ENCODE measurements at places on chromosomes 12 and 14.

DNA sequence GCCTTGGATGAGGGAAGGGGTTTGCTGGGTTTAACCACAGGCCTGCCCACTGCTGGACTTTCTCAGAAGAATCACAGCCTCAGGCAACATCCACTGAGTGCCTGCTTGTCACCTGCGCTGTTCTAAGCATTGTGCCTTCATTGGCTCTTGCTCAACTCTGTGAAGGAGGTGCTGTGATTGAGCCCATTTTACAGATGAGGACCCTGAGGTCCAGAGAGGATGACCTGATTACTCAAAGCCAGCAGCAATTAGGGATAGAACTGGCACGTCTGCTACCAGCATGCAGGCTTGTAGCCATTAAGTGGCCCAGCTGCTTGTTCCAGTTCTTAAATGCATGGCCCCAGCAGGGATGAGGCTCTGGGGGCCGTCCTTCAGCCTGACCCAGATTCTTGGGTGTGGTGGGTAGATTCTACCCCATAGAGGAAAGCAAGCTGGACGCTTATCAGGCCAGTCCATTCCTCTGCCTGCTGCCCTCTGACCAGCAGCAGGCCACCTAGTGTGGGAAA, 54.6 kb downstream of the ESRRB start:
- no peak for DNase-seq

DNA sequence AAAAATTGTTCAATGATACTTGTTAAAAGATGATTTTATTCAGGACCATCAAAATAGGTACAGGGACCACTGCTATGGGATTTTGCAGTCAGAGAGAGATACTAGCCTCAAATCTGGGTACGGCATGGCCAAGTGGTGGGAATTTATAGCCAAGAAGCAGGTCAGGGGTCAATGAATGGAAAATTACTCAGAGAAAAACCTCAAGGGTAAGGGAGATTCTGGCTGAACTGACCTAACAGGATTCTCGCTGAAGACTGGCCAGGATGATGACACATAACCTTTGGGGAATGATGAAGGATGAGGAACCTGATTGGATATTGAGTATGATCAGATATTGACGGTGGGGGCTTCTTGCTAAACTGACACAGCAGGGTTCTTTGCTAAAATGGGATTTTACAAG, 32.7 kb downstream of the DEPDC4 start:
- no peak for DNase-seq

DNA sequence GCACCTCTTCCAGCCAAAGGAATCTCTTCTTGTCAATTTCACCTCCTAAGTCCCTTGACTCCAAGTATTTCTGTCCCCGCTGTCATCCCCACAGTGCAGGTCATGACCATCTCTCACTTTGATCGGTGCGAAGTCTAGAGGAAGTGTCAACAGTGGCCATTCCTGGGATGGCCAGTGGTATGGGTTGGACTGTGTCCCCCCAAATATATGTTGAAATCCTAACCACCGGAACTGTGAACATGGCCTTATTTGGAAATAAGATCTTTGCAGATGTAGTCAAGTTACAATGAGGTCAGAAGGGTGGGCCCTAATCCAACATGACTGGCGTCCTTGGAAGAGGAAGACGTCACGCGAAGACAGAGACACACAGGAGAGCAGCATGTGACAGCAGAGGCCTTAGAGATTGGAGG, 155.9 kb upstream of the PRMT8 start:
- no peak for DNase-seq

DNA sequence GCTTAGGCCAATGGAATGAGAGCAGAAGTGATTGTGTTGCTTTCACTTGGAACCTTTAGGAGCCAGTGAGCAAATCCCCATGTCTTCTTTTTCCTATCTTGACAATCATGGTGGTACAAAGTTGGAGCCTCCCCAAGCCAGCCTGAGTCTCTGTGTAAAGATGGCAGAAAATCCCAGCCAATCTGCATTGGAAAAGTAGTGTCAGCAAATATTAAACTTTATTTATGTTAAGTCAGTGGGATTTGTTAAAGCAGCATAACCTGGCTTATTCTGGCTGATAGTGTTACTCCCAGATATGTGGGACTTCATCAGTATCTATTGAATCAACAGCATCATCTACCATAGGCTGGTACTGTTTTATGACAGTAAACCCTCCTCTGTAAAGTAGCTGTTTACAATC, 2.2 kb upstream of the NUAK1 start:
- DNase-seq, result no peak

GRCh38 chr12:112939761-112940381, 1.6 kb downstream of the OAS3 start:
- DNase-seq, result no peak

DNA sequence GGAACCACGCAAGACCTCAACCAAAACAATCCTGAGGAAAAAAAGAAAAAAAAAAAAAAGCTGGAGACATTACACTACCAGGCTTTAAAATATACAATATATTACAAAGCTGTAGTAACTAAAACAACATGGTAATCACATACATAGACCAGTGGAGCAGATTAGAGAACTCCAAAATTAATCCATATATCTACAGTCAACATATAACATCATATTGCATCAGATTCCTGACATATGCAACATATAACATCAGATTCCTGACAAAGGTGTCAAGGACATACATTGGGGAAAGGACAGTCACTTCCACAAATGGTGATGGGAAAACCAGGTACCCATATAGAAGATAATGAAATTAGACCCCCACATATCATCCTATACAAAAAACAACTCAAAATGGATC, 145.8 kb downstream of the BTG1 start:
- no peak for DNase-seq

DNA sequence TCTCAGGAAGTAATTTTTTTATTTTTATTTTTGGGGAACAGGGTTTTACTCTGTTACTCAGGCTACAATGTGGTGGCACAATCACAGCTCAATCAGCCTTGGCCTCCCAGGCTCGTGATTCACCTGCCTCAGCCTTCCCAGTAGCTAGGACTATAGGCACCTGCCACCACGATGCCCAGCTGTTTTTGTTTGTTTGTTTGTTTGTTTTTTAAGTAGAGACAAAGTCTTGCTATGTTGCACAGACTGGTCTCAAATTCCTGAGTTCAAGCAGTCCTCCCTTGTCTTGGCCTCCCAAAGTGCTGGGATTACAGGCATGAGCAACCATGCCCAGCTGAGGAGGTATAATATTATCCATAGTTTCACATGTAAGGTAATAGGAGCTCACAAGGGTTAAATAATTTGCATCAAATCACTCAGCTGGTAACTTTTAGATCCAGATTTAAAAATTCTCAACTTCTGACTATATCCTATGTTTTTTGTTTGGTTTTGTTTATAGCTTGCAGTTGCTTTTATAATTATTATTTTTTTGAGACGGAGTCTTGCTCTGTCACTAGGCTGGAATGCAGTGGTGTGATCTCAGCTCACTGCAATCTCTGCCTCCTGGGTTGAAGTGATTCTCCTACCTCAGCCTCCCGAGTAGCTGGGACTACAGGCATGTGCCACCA, 629.3 kb downstream of the DIO2 start:
- DNase-seq, result no peak

GRCh38 chr12:99768758-99769157, 121.2 kb downstream of the GARIN6 start:
- no peak for DNase-seq

DNA sequence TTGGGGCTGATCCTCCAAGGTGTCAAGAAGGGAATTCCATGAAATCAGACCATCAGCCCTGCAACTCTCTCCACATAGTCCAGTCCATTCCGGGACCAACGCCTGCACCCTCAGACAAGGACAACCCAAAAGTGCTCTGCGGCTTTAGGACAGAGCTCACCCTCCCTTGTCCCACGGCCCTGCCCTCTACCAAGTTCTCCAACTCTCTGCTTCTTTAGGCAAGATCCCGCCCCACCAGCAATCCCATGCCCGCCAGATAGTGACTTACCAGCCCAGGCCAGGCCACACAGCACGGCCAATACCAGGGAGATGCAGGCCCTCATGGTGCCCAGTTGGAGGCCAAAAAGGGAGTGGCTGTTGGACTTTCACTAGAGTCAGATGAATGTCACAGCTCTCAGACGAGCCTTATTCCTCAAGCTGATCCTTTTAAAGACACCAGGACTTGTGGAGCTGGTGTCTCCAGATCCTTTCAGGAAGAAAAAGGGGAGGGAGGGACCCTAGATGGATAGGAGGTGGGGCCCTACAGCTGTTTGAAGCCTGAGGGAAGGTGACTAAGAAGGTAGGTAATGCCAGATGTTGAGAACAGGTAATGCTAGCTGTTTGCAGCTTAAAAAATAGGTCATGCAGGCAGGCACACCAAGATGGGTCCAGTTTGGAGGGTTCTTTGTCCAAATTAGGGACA, at the start of gene ENDOU:
ENDOU (minus strand) TSS at position 400 of the 682 bp plus-strand sequence; CDS start at position 323, 77 bp downstream.
- DNase-seq, result no peak

DNA sequence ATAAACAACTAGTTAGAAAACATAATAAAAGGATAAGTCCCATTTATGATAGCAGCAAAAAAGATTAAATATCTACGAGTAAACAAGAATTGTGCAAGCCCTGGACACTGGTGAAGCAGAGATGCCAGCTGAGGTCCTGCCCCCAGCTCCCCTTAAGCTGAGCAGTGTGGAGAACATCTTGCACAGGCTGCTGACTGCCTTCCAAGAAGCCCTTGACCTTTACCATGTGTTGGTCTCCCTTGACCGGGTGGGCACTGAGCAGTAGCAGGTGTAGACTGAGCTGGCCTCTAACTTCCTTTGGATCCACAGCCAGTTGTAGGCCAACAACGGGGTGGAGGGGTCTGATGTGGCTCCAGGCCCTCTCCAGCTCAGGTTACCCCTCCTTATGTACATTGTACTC, 47.7 kb upstream of the PAPLN start:
- no peak for DNase-seq

GRCh38 chr12:62808166-62808879, 126.6 kb downstream of the PPM1H start:
- no peak for DNase-seq

DNA sequence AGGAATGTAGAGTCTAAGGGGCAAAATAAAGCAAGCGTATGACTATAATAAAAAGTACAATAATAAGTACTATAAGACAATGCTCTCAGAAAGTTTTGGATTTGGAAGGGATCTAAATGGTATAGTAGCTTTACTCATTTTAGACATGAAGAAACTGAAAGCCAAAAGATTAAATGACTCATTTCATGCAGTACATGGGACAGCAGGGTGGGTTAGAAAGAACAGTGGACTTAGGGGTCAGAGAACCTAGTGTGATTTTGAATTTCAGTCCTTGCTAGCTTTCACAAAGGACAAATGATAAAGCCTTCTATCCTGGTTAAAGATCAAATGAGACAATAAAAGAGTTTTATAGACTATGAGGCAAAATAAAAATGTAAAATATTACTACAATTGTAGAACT, 6.8 kb upstream of the LEMD3 start:
- DNase-seq, result no peak

DNA sequence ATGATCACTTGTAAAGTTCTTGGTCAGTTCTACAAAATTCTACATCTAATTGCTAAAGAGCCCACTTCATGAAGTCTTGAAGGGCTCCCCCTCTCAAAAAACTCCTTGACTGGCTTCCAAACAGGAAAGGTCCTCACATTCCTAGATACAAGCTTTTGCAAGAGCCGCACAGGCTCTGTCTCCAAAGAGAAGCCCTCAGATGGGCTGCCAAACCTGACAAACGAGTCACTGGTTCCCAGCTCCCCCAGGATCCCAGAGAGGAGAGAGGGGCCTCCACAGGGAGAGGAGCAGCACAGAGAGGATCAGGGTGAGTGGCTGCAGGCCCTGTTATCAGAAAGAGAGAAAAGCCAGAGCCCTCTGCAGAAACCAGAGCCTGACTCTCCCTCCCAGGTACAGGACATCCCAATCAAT, 5.8 kb downstream of the NID2 start:
- DNase-seq, result no peak

DNA sequence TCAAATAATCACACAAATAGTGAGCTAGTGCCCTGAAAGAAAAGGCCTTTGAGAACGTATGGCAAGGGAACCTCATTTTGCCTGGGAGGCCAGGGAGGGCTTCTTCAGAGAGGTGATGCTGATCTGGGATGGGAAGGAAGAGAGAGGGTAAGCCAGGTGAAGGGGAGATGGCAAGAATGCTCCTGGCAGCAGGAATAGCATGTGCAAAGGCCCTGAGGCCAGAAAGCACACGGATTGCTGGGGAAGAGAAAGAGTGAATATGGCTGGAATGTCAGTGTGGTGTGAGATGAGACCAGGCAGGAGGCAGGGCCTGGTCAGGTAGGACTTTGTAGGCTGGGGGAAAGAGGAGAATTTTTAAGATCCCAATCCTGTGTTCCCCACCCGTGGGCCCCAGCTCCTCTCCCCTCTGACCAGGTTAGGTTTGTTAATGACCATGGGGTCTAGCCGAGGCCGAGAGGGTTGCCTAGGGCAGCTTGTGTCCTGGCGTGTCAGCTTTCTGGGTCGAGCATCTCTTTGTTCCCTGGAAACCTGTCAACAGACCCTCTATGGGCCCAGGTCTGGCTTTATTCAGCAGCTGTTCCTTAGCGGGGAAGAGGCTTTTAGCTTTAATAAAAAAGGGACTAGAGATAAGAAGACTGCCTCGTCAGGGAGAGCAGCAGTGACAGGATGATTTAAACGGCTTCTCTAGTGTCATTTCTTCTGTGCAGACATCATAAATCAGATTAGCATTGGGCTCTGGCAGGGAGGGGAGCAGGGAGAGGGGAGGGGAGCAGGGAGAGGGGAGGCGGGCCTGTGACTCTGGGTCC, 123.4 kb downstream of the ADCK1 start:
- DNase-seq, result no peak

DNA sequence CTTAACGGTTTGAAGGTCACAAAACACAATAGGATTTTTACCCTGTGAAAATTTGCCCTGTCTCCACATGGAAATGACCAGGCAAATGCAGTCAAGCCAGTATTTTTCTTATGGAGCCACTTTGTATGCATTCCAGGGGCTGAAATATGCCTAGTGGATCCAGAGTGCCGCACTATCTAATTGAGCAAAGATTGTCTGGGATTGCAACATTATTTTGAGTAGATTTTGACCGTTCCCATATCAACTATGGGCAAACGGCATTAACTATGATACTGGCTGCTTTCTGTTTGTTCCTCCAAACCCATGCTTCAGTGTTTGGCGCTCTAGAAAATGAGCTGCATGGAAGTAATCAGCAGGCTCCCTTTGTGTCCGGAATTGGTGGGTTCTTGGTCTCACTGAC, 223.0 kb downstream of the BTG1 start:
- DNase-seq, result no peak

DNA sequence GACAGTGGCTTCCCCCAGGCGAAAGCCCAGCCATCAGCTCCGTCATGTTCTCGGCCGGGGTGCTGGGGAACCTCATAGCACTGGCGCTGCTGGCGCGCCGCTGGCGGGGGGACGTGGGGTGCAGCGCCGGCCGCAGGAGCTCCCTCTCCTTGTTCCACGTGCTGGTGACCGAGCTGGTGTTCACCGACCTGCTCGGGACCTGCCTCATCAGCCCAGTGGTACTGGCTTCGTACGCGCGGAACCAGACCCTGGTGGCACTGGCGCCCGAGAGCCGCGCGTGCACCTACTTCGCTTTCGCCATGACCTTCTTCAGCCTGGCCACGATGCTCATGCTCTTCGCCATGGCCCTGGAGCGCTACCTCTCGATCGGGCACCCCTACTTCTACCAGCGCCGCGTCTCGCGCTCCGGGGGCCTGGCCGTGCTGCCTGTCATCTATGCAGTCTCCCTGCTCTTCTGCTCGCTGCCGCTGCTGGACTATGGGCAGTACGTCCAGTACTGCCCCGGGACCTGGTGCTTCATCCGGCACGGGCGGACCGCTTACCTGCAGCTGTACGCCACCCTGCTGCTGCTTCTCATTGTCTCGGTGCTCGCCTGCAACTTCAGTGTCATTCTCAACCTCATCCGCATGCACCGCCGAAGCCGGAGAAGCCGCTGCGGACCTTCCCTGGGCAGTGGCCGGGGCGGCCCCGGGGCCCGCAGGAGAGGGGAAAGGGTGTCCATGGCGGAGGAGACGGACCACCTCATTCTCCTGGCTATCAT, 663 bp downstream of the PTGER2 start:
- DNase-seq, result peak; percentile 25

- DNase-seq, result no peak
Observed at GRCh38 chr14:50063876-50064420, 52.4 kb downstream of the VCPKMT start.

Measured in 8988T (cell line).